ENCODE measurements at places on chromosomes 4 and X. TPM values are rescaled to one million over a fixed set of nuclear protein-coding genes. Genes with fewer than 3 reads are reported as not detected.

- no peak for DNase-seq
These were observed 43.1 kb downstream of the ATRX start for GRCh38 chrX:77742788-77743476.

- DNase-seq, result no peak
These were observed 87.4 kb upstream of the CT45A1 start for GRCh38 chrX:135625995-135626394.

DNA sequence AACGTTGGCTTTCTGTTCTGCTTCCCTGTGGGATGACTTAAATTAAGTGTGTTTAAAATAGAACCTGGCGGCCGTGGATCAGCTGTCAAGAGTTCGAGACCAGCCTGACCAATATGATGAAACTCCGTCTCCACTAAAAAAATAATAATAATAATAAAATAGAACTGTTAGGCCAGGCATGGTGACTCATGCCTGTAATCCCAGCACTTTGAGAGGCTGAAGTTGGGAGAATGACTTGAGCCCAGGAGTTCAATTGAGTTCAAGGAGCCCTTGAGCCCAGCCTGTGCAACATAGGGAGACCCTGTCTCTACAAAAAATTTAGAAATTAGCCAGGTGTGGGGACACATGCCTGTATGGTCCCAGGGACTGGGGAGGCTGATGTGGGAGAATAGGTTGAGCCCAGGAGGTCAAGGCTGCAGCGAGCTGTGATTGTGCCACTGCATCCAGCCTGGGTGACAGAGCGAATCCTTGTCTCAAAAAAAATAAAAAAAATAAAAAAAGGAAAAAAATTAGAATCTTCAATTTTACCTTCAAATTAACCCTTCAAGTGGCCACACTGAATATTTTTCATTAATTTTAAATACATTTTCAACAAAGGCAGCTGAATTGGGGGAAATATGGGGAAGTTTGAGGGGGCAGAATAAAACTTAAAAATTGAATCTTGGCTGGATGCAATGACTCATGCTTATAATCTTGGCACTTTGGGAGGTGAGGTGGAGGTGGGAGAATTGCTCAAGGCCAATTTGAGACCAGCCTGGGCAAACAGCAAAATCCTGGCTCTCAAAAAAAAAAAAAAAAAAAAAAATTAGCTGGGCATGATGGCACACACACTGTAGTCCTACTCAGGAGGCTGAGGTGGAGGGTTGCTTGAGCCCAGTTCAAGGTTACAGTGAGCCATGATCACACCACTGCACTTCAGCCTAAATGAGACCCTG lies 31.8 kb upstream of the HSD17B13 start:
- no peak for DNase-seq

- no peak for DNase-seq
These were observed 7.0 kb upstream of the SLC7A11 start for GRCh38 chr4:138249132-138249531.

- no peak for DNase-seq
These were observed 17.1 kb downstream of the DAPP1 start for GRCh38 chr4:99833756-99834155.

- no peak for DNase-seq
These were observed 1133.8 kb downstream of the TECRL start for GRCh38 chr4:63275491-63275890.

GRCh38 chrX:16144420-16144819 lies 21.1 kb downstream of the GRPR start:
- DNase-seq, result no peak

GRCh38 chr4:25860586-25861279 lies 2.1 kb downstream of the SEL1L3 start:
- DNase-seq, result no peak

PNMA5 gene
- total RNA-seq, result 0.16 TPM

ADH5 gene
- total RNA-seq, result 45.9 TPM

DNA sequence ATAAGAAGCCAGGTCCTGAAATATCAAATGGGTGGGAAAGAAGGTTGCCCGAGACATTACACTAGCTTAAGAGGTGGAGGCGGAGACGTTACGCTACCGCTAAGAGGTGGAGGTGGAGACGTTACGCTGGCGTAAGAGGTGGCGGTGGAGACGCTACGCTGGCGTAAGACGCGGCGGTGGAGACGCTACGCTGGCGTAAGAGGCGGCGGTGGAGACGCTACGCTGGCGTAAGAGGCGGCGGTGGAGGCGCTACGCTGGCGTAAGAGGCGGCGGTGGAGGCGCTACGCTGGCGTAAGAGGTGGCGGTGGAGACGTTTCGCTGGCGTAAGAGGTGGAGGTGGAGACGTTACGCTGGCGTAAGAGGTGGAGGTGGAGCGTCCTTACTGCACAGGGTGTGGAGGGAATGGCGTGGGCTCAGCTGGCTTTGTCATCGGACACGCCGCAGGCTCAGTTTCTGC lies 12.8 kb downstream of the CYP4V2 start:
- DNase-seq, result no peak

DNA sequence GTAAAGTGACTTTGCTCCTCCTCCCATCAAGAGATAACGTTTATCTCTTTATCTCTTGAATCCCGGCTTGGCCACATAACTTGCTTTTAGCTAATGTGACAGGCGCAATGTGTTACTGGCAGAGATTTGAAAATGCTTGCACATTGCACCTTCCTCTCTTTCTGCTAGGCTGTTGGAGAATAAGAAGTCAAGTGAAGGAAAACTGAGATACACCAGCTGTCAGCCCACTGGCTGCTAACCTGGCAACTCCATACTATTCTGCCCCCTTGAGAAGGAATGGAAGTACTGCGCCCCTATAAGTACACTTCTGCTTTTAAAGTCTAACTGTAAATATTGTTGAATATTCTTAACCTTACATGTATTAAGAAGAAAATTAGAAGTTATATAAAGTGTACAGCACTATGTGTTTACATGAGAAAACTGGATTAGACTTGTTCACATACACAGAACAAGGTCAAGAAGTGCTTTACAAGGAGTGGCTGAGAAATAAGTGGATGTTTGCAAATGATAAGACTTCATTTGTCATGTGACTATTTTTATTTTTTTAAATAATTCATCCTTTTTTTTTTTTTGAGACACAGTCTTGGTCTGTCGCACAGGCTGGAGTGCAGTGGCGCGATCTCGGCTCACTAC lies 424.5 kb upstream of the CTSO start:
- DNase-seq, result no peak

- DNase-seq, result no peak
These were observed 180.9 kb upstream of the NUDT10 start for GRCh38 chrX:51151734-51152133.

CXCL1 gene
- not detected for total RNA-seq

DSPP gene
- not detected for total RNA-seq

DNA sequence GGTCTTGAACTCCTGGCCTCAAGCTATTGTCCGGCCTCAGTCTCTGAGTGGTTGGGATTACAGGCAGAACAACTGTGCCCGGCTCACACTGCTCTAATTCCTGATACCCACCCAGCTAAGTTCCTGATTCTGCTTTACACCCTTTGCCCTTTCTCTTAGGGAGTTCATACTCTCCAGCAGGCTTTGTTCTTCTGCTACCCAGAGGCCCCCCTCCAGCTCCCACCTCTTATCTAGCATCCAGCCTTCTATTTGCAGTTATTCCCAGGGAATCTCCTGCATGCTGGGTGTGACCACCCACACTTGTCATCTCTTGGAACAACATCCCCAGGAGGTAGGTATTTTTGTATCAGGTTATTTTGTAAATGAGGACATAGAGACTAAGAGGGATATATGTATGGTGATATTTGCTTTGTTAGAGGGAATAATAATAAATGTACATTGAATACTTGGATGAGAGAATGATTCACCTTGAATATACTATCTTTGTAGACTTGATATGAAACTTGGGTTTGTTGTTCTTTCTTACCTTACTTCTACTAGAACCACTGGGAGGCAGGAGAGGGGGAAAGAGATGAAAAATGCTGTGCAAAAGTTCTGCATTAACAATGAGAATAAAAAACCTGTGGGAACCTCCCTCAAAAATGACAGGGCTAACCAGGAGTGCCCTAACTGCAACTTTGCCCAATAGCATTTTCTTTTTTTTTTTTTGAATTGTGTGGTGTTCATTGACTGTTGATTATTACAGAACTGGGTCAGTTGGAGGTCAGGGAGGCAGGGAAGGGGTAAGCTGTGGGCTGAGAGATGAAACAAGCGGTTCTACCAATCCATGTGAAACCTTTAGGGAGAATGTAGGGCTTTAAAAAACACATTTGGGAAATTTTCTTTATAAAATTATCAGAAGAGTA lies 157.4 kb downstream of the SPRY1 start:
- no peak for DNase-seq

FRMD7 gene
- total RNA-seq, result not detected

SPIN2A gene
- 0.67 TPM for total RNA-seq

DNA sequence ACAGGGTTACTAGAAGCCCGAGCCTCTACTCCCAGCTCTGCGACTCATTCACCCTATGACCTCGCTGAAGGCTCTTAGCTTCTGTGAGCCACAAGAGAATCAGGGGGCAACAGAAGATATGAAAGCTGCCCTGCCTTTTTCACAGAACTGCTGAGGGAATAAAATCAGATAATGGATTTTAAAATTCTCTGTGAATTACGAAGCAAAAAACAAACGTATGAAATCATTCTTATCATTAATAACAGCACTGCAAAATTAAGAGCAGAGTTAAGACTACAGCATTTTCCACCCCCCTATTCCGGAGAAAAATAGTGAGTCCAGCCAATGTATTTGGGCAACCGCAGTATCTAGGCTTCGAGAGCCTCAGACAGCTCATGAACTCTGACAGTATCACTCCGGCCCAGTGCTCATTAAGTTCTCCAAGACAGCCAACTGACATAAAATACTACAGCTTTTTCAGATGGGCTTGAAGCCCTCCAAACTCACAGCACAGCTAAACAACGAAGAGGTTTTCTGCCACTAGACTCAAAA lies 33.4 kb downstream of the AFAP1 start:
- no peak for DNase-seq

GRCh38 chr4:87196927-87197326 lies 23.5 kb downstream of the KLHL8 start:
- DNase-seq, result no peak

CT45A10 gene
- not detected for total RNA-seq

DNA sequence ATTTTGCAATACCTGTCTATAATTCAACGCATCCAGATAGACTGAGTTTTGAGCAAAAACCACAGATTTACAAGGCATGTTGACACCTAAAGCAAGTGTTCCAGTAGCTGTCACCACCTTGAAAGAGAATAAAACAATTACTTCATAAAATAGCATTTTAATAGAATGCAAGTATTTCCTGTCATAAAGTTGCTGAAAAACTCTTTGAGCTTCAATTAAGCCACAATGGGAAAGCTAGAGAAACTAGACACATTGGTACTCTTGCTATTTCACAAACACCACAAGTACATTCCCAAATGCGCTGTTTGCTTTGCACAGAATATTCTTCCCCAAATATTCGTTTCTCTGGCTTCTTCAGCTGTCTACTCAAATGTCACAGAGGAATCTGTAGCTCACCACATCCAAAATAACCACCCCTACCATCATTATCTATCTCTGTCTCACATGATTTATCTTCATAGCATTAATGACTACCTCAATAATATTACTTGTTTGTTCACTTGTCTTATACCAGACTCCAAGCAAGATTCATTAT lies 70.3 kb downstream of the DDX60 start:
- no peak for DNase-seq

DNA sequence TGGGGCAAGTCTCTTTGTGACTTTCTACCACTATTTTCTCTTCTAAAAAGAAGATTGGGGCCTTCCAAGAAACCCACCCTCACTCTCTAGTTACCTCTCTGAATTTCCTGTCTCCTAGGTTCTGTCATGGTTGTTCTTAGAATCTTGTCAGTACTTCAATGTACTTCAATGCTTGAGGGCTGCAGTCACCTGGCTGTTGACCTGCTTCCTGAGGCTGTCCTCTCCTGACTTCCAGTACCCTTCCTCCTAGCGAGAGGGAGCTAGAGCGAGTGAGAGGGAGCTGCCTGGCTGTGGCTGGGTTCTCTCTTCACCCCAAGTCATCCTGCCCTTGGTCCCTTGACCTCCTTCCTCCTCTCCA lies 17.7 kb downstream of the CD99L2 start:
- no peak for DNase-seq

GRCh38 chr4:152344001-152344400 lies 191.9 kb downstream of the FBXW7 start:
- no peak for DNase-seq

- DNase-seq, result no peak
These were observed 640.7 kb downstream of the BCOR start for GRCh38 chrX:39456894-39457604.

- no peak for DNase-seq
These were observed 443.9 kb upstream of the INTU start for GRCh38 chr4:127188847-127189246.

P2RY10 gene
- 70.4 TPM for total RNA-seq

DNA sequence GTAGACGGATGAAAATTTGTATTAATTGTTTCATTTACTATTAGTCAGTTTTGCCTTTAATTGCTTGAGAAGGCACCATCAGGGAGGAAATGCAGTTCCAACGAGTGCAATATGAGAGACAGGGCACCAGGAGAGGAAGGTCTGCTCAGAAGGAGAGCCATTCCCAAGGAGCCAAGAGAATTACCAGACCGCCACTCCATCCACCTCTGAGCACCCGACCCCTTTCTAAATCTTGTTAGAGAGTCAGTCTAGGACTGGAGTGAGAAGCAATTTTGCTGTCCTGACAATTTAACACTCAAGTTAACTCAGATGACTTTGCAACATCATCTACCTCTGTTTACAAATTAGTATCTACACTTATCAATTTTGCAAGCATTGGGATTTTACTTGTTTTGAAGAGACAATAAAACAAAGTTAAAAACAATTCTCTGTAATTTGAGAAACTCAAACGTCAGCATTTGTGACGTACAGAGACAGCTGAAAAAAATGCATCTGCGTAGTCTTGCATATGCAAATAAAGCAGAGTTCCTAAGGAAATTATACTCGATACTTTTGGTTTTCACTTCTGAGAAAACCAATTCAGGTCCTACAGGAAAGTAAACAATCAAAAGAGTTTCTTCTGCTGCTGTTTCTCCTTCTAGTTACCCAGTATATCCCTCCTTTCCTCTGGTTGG lies 1704.7 kb upstream of the TENM3 start:
- DNase-seq, result no peak

SH3BP2 gene
- total RNA-seq, result 62.0 TPM

DNA sequence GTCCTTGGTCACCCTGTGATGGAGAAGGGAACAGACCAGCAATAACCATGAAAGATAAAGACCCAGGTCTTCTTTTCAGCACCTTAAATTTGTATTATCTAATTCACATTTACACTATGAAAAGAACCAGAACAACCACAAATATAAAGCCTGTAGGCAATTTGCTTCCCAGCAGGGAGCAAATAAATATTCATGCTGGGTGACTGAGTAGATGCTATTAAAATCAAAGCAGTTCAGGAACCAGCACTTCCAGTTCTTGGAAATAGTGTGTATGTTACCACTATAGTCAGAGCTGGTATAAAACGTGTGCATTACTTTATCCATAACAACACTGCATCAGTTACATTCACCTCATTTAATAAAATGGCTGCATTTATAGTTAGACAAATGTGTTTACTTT lies 177.8 kb upstream of the ETNPPL start:
- DNase-seq, result no peak
